Activated naive CD4-positive, alpha-beta T cell treated with anti-CD3 and anti-CD28 coated beads for 36 hours (primary cell): ENCODE measurements at places on chromosomes 16 and 17. TPM values are rescaled to one million over a fixed set of nuclear protein-coding genes. Genes with fewer than 3 reads are reported as not detected.
A peak's percentile ranks its signal among the peaks of the same experiment; 100 is the strongest.

DNA sequence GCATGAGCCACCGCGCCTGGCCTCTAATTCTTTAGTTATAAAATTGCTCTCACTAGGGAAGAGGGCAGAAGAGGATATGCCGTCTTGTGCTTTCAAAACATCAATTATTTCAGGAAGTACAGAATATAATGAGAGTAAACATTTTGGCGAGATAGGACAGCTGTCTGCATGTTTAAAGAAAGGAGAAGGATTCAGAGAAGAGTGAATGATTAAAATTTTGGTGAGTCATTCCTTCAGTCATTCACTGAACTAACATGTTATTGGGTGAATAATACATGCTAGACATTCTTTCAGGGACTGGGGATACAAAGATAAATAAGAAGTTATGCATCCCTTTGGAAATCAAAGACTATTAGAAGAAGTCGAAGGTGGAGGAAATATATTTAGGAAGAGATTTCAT lies 590.3 kb upstream of the GOT2 start:
- no peaks in the 10 kb centered on the region for H3K36me3 ChIP-seq
- H3K4me1 ChIP-seq, result no peaks in the 10 kb centered on the region
- H3K4me3 ChIP-seq, result no peak overlapping the region
- peaks cover 5% of the 10 kb centered on the region for H3K27me3 ChIP-seq

DNA sequence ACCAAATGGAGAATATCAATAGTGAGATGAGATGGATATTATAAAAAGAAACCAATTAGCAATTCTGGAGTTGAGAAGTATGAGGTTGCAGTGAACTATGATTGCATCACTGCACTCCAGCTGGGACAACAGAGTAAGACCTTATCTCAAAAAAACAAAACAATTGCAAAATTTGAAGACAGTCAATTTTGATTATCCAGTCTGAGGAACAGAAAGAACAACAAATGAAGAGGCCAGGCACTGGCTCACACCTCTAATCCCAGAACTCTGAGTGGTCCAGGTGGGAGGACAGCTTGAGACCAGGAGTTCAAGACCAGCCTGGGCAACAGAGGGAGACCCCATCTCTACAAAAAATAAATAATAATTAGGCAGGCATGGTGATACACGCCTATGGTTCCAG lies 35.0 kb downstream of the USP32 start:
- H3K27ac ChIP-seq, result no peak overlapping the region
- peak; percentile 16 for DNase-seq
- H3K36me3 ChIP-seq, result no peaks in the 10 kb centered on the region
- peaks cover 36% of the 10 kb centered on the region for H3K4me1 ChIP-seq
- H3K4me3 ChIP-seq, result no peak overlapping the region
- no peaks in the 10 kb centered on the region for H3K27me3 ChIP-seq

Gene ANKFN1
- total RNA-seq, result not detected

DNA sequence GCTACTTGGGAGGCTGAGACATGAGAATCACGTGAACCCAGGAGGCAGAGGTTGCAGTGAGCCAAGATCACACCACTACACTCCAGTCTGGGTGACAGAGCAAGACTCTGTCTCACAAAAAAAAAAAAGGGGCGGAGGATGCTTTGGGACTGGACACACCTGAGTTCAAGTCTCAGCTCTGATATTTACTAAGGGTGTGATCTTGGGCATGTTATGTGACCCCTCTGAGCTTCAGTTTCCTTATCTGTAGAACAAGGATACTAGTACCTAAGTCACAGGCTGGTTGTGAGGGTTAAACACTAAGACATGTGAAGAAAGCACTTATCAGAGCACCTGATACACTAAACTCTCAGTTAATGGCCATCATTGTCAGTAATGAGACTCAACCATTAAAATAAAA lies 25.9 kb downstream of the HOXB1 start:
- H3K4me3 ChIP-seq, result no peak overlapping the region
- H3K27me3 ChIP-seq, result peaks cover 14% of the 10 kb centered on the region
- H3K27ac ChIP-seq, result no peak overlapping the region

DNA sequence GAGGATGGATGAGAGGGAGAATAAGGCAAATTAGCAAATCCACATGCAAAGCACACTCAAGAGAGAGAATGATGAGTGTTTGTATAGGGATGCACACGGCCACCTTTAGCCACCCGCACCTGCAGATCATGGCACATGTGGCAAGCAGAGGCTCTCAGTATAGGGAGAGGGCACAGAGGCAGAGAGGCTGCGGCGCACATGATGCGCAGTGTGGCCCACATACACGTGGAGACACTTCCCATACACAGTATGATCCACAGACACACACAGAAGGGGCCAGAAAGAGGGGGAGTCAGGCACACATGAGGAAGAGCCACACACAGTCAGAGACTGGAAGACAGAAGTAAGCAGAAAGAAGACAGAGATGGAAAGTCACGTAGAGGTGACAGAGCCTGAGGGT lies 6.5 kb upstream of the CHD3 start:
- H3K27me3 ChIP-seq, result no peaks in the 10 kb centered on the region
- DNase-seq, result peak; percentile 24
- H3K4me1 ChIP-seq, result no peaks in the 10 kb centered on the region
- no peak overlapping the region for H3K27ac ChIP-seq
- H3K4me3 ChIP-seq, result no peak overlapping the region

Gene CLEC19A
- total RNA-seq, result not detected

GRCh38 chr16:27492588-27492979 lies 57.1 kb downstream of the GTF3C1 start:
- DNase-seq, result no peak
- no peak overlapping the region for H3K4me3 ChIP-seq
- H3K27me3 ChIP-seq, result no peaks in the 10 kb centered on the region
- no peak overlapping the region for H3K27ac ChIP-seq
- H3K36me3 ChIP-seq, result peaks cover 23% of the 10 kb centered on the region
- H3K4me1 ChIP-seq, result no peaks in the 10 kb centered on the region

- DNase-seq, result no peak
- no peak overlapping the region for H3K4me3 ChIP-seq
- peaks cover 2% of the 10 kb centered on the region for H3K36me3 ChIP-seq
- H3K4me1 ChIP-seq, result no peaks in the 10 kb centered on the region
Measured at GRCh38 chr16:85651629-85652430, 36.9 kb downstream of the GINS2 start.

Gene TBC1D3E
- not detected for total RNA-seq
